Fibroblast of villous mesenchyme (primary cell): ENCODE measurements at places on chromosomes 7 and 10. TPM values are rescaled to one million over a fixed set of nuclear protein-coding genes. Genes with fewer than 3 reads are reported as not detected.

The AQP1 gene
- total RNA-seq = 11.9 and 25.0 TPM in 2 replicates

DNA sequence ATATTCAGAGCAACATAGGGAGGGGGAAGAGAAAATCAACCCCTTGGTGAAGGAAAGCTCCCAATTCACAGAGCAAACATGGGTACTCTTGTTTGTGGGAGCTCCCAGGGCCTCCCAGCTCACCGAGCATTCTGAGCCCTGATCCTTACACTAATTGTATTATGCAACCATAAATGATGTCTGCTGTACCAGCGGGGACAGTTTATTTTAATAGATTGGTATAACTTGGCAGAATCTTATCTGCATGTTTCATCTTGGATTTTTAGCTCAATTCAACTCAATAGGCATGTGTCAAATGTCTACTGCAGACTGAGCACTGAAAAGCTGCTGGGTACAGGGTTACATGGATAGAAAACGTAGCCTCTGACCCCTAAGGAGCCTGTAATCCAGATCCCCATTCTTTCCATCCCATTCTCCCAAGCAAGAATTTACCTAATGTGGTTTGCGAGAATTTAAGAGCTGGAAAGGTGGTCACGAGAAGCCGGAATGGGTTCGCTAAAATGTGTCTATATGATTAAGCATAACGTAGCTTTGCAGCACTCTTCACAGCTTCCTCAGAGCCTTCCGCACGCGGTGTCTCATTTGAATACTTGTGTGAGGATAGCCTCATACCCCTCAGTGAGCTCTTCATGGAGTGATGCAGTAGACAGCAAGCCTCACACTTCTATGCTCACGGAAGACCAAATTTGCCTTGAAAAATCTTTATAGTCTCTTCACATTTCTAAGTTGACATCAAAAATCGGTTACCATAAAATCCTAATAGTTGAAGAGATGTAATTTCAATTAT, 18.3 kb downstream of the EGFR start:
- no peak for DNase-seq

- DNase-seq = no peak
Observed at GRCh38 chr10:13831711-13832141, 245.0 kb downstream of the PRPF18 start.

- no peak for DNase-seq
Observed at GRCh38 chr7:158361326-158361946, 226.2 kb downstream of the PTPRN2 start.

DNA sequence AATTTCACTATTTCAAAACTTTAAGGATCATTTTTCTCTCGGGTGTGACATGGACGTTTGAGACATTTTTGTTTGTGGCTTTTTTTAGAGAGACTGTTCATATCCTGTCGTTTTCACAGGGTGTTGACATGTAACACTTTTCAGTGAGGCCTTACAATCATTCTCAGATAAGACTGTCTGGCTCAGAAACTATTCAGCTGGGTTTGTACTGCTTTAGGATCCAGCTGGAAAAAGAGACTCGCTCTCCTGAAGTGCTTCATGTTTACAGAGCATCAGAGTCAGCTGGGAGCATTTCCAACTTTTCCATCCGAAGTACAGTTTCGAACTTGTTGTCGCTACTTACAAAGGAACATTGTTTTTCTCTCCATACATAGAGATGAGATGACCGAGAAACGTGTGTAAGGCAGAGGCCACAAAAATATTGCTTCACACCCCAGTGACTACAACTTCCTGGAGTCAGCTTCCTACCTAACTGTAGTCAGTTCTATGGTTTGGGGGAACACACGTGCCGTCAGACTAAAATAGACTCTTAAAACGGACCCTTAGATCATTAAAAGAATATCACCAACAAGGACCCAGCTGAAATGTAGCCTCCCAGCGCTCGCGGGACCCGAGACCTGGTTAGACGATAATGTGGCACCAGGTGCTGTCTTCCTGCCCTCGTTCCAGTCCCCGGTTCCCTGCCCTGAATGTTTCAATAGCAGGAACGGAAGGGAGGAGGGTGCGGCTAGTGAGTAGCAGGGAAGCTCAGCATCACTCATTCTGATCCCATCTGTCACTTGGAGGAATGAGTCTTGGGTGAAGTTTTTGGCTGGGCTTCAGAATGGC, 78.0 kb downstream of the MKI67 start:
- DNase-seq = peak; percentile 53

The SAP25 gene
- total RNA-seq = 0.32 TPM in 1 of 2 replicates, not detected in the other

- no peak for DNase-seq
Observed at GRCh38 chr10:88642209-88642608, 22.0 kb upstream of the LIPF start.

- no peak for DNase-seq
Observed at GRCh38 chr10:35907548-35907947, 265.5 kb upstream of the FZD8 start.

DNA sequence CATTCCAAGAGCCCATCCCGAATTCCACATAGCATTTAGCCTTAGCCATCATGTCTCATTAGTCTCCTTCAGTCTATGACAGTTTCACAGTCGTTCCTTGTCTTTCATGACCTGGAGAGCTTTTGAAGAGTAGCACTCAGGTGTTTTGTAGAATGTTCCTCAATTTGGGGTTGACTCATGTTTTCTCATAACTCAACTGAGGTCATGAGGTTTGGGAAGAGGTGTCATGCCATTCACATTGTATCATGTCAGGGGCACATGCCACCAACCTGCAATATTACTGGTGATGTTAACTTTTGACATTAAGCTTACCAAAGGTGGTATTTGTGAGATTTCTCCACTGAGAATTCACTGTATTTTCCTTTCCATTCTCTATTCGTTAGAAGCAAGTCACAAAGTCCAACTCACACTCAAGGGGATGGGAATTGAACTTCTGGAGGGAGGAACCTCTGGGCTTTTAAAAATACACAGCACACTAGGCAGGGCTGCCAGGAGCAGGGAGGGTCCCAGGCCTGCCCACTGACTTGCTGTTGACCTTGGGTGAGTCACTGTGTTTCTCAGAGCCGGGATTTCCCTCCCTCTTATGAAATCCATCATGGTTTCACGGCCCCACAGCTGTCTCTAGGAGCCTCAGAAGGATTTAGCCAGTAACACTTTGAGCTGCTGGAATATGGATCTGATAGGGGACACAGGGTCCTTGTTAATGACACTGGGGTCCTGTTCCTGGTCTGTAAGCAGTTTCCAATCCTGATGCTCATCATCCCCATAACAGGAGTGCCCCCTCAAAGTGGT, 74.4 kb upstream of the TCF7L2 start:
- peak; percentile 76 for DNase-seq

GRCh38 chr10:34291466-34292193, 523.5 kb downstream of the PARD3 start:
- DNase-seq = no peak

The POLR2J2 gene
- total RNA-seq = 4.8 and 8.2 TPM in 2 replicates

GRCh38 chr7:74253331-74253730, 868 bp downstream of the RFC2 start:
- DNase-seq = no peak

- DNase-seq = no peak
Observed at GRCh38 chr7:19101909-19102308, 15.5 kb downstream of the TWIST1 start.

- no peak for DNase-seq
Observed at GRCh38 chr10:59324597-59324996, 37.8 kb downstream of the FAM13C start.

DNA sequence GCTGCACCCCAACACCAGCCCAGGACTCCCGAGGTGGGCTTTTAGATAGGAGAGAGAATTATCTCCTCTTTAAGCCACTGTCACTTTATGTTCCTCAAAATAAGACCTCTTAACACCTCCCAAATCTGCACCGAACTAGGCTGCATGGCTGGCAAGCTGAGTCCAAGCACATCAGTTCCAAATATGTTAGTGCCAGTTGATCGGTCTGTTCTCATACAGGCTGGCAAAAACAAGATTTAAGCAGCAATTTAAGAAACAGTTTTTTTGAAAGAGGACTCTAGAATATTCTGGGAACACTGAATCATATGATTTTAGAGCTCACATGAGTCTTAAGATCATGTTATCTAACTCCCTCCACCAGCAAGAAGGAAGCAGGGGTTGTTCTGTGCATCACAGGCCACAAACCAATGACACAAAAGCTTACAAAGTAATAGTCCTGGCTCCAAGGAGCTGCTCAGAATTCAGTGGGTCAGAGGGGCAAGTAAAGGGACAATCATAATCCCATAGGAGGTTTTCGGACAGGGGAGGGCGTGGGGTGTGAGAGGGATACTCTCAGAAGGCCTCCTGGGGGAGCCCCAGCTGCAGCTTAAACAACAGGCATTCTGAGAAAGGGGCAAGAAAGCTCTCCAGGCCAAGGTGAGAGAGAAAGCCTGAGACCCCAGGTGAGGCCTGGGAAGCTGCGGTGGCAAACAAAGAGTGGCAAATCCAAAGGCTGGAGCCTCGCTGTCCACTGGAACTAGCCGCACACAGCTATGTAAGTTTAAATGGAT, 7.1 kb downstream of the COBL start:
- DNase-seq = no peak

GRCh38 chr10:119769886-119770285, 44.0 kb downstream of the INPP5F start:
- peak; percentile 30 for DNase-seq

DNA sequence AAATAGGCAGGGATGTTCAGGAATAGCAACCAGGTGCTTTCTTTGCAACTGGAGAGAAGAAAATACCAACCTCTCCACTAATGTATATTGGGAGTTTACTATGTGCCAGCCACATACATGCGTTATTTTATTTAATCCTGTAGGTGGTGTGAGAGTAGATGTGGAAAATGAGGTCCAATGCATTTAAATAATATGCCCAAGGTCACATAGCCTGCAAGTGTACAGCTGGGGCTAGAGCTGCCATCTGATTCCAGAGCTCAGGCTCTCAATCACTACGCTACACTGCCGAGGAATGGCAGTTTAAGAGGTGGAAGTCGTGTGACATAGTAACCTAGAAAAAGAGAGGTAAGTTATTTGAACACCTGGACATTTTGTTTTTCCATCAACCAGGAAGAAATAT, 277.0 kb downstream of the EXOC4 start:
- DNase-seq = no peak

The SPDYE8 gene
- total RNA-seq = not detected in 2 replicates

- peak; percentile 85 for DNase-seq
Observed at GRCh38 chr10:71255808-71256660, 43.7 kb downstream of the UNC5B start.

The ITGA8 gene
- 1.3 and 3.2 TPM in 2 replicates for total RNA-seq

The PCLO gene
- under 0.01 TPM in 2 replicates for total RNA-seq

GRCh38 chr10:72087392-72087968, 871 bp downstream of the SPOCK2 start:
- no peak for DNase-seq

DNA sequence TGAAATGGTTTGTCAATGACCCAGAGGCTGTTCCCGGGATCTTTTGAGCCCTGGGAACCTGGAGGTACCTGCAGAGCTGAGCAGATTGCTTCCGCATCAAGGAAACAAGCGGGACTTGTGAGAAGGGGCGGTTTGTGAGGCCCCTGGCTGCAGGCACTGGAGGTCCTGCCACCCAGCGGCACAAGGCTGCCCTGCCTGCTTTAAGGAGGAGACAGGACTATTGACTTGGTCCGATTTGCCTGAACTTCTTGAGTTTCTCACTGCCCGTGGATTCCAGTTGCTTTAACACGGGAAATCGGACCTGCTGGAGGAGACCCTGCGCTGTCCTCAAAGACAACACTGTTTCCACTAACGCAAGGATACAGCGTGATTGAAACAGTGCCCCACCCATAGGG, 130.1 kb downstream of the DNAJB6 start:
- no peak for DNase-seq
